IPS DF 6.9 (cell line): ENCODE measurements at places on chromosomes 7 and 10.
A peak's percentile ranks its signal among the peaks of the same experiment; 100 is the strongest.

DNA sequence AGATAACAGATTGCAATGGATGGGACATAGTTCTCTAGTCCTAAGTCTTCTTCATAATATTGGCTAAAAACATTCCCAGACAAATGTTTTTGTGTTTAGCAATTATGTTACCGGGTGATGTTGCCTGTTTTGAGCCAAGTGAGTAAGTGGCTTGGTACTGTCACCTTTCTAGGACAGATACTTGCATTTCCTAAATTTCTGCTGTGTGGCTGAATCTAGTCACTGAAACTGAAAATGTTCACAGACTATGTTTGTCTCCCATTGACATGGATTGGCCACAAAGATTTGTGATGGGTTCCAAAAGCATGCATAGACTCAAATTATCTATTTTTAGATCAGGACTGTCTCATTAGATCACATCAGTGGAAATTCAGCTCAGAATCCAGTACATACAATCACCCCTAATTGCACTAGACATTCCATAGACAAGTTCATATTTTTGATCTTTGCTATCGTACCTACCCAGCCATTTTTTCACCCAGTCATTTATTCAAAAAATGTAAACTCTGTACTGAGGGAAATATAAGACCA lies 1222.1 kb upstream of the AUTS2 start:
- H3K27me3 ChIP-seq, result no peaks in the 10 kb centered on the region
- no peak overlapping the region for H3K4me3 ChIP-seq
- H3K36me3 ChIP-seq, result no peaks in the 10 kb centered on the region
- no peak overlapping the region for H3K27ac ChIP-seq

DNA sequence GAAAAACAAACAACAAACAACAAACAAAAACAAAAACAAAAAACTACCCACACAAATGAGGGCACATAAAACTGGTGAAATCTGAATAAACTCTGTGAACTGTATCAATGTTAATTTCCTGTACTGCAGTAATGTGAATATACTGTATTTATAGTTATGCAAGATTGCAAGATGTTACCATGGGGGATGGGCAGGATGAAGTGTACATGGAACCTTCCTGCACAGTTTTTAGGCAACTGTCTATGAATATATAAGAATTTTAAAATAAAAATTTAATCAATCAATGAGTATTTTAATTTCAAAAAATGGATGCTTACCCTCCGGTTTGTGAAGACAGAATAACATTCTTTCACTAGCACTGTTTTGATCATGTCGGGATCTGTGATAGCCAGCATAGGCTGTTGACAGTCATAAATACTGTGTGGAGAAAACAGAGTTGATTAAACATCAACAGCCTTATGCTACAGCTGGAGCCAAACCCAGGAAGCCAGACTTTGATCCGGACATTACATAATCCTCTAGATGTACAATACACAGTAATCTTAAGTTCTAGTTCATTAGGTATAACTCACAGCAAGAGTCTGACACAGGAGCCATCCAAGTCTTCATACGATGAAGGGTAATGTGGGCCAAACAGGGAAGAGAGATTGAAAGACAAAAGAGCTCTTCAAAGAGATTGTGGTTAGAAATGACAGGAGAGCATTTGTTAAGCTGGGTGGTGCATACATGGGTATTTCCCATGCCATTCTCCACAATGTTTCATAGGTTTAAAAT lies 14.8 kb downstream of the CYP3A7 start:
- H3K27ac ChIP-seq, result no peak overlapping the region
- no peaks in the 10 kb centered on the region; the same call in 1 of the 2 replicates for H3K4me1 ChIP-seq
- H3K36me3 ChIP-seq, result no peaks in the 10 kb centered on the region
- no peak overlapping the region for H3K4me3 ChIP-seq
- DNase-seq, result no peak
- no peaks in the 10 kb centered on the region for H3K27me3 ChIP-seq

DNA sequence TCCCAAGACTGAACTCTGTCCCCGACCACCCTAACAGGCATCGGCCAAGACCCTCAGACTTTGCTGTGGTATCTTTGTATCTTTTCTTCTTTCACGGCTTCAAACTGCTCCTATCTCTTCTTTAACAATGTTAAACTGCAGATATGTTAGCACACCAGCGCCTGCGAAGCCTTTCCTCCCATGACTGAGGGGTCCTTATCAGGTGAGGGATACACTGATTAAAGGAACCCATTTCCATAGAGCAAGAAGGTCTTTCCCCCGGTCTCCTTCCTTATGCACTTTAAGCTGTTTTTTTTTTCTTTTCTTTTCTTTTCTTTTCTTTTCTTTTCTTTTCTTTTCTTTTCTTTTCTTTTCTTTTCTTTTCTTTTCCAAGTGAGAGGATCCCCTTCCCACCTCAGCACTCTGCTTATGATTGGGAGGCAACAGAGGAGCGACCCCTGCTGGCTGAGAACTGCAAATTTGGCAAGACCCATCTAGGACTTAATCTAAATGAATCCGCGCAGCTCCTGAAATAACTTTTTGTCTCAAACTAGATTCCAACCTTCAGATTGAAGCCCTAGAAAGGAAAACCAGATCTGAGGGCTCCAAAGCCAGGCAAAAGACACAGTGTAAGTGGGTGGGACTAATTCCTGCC lies 109.9 kb downstream of the ITGB8 start:
- no peaks in the 10 kb centered on the region for H3K36me3 ChIP-seq
- peaks cover 4% of the 10 kb centered on the region; the same call in 1 of the 2 replicates for H3K4me1 ChIP-seq
- no peak overlapping the region for H3K27ac ChIP-seq
- peak; percentile 43 for DNase-seq

GRCh38 chr10:23079700-23080099 lies 15.7 kb upstream of the MSRB2 start:
- no peaks in the 10 kb centered on the region; the same call in 1 of the 2 replicates for H3K4me1 ChIP-seq
- no peak overlapping the region for H3K4me3 ChIP-seq
- no peaks in the 10 kb centered on the region for H3K27me3 ChIP-seq
- DNase-seq, result no peak
- H3K36me3 ChIP-seq, result no peaks in the 10 kb centered on the region
